ENCODE measurements at places on chromosomes 3 and 15.

DNA sequence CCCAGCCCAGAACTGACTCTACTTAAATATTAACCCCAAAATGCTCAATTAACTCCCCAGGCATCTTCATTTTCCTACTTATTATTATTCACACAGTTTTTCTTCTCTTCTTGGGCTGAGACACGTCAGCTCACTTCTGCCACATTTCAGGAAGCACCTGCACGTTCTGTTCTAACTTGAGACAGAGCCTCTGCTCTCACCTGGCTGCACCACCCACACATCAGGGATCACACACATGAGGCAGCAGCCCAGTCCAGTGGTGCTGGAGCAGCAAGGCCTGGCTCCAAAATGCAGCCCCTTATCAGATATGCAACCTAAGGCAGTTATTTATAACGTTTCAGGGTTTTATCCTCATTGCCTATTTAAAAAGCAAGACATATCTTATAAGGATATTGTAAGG, 127.5 kb downstream of the OSBPL10 start:
- DNase-seq: no peak

DNA sequence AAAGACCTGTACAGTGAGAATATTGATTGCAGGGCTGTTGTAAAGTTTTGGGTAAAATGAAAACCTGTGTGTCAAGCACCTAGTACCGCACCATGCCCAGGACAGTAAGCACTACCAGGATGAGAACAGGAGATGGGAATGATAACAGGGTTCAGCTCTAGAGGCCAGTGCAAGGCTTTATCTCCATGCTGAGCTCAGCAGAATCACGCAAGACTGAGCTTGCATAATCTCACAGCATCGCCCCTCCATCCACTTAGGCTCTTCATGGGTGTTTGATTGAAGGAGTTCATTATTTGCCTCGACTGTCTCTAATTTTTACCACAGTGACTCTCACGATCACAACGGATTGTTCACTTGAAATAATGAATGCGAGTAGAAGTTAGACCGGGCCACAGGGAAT, 2.9 kb downstream of the ATP13A5 start:
- DNase-seq: no peak

DNA sequence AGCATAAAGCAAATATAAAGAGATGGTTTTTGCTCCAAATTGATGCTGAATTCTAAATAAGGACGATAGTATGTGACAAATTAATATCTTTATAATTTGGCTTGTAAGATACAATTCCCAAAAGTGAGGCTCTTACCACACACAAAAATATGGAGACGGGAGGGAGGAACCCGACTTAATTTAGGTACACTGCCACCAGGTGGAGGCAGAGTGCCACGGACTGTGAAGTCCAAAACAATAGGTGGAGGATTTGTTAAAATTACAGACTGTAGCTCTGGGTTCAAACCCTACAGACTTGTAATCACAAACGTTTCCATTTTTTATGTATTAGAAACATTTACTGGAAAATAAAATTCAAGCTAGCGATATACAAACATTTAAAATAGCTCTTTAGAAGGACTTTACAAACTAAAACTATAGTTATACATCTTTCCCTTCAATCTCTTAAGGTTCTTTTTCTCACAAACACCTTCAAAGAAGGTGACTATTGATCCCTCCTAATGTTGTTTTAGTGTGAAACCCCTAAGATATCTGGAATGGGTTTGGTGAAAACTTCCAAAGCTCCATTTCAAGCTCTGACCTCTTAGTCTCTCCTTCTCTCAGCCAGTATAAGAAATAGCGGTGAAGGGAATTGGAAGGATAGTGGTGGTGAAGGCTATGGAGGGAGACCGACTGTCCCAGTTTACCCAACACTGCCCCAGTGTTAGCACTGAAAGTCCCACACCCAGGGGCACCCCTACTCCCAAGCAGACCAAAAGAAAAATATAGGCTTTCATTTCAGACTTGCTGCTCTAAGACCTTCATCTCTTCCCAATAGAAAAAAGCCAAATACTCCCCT, 89.7 kb downstream of the AQP9 start:
- DNase-seq: peak; percentile 73

- DNase-seq: peak; percentile 63
Measured at GRCh38 chr3:123834631-123835030, 49.5 kb downstream of the MYLK start.

- DNase-seq: no peak
Measured at GRCh38 chr3:179113903-179114302, 34.3 kb upstream of the PIK3CA start.

DNA sequence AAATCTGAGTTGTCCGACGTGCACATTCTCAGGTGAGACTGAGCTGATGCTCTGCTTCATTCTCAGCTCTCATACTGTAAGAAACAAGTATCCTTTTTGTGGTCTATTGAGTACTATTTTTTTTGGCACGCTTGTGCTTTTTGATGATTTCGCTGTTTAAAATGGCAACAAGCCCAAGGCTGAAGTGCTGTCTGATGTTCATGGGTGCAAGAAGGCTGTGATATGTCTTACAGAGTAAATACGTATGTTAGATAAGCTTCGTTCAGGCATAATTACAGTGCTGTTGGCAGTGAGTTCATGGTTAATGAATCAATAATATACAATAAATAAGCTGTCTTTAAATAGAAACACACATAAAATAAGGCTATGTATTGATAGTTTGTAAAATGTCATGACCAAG, 27.2 kb downstream of the AQR start:
- DNase-seq: no peak

DNA sequence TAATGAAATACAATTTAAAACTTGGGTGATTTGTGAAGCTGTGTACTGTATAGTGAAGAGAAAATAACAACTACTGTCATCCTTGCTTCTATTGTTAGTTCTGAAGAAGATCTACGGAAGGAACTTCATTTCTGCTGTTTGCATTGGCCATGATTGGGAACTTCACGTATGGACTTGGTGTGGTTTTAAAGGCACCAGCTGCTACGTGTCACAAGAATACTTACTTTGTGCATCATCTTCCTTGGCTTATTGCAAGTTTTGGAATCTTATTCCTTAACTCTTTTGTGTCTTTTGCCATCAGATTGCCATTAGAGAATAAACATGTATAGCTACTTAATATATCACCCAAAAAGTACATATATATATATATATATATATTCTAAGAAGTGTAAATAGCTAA, 75.0 kb upstream of the VEPH1 start:
- DNase-seq: no peak

DNA sequence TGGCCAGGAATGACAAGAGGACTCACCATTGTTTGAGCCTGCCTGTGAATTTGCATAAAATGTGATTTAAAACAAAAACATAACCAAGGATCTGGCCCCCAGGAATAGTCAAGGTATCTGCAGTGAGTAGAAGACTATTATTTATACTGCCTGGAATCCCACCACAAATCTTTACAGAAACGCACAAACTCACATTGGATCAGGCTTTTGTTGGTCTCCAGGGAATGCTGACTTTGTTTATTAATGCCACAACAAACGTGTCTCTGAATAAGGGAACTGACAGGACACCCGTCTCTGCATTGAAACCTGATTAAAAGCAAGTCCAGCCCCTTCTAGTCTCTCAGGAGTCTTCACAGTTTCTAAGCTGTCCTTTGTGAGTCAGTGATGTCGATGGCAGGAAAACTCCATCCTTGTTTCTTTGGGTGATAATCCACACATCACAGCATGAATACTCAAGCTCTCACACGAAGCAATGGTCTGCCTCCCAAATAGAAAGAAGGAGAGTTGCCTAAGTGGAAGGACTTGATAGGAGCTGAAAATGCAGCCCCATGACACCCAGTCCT, 37.7 kb downstream of the CLDN18 start:
- DNase-seq: no peak

DNA sequence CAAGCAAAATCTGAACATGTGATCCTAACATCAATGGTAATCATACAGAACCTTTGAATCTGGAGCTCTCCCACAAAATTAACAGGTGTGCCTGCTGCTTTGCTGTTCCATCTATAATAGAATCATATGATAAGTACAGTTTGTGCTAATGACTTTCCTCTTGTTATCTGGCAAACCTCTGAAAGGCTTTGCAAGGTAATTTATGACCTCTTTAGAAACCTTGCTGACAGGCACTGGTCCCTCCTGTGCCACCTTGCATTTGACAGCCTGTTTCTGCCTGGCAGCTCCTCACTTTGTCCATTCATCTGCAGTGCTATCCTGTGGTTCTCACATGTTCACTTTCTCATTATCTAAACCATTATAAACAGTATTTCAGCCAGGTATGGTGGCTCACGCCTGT, 10.2 kb upstream of the HTR3C start:
- DNase-seq: no peak

- DNase-seq: no peak
Measured at GRCh38 chr3:132256989-132257388, 60.2 kb upstream of the ACP3 start.

DNA sequence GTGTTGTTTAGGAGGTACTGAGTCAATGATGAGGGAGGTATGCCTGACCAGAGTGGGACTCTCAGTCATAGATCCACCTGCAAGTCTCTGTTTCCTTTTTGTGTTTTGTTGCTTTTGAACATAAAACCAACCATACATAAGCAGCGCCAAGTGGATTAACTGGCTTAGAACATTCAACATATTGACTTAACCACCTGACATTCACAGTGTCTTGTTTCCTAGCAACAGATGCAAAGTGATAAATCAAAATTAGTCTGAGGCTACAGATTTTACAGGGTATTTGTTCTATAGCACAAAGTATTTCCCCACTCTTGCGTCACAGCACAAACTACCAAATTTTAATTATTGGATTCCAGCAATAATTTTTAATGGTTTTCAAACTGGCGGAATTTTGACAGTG, 283.8 kb downstream of the BBX start:
- no peak for DNase-seq

- DNase-seq: no peak
Measured at GRCh38 chr3:54835701-54836100, 92.2 kb downstream of the LRTM1 start.

Measured in SJSA1 (cell line).